ENCODE measurements at places on chromosomes 5 and 9.

DNA sequence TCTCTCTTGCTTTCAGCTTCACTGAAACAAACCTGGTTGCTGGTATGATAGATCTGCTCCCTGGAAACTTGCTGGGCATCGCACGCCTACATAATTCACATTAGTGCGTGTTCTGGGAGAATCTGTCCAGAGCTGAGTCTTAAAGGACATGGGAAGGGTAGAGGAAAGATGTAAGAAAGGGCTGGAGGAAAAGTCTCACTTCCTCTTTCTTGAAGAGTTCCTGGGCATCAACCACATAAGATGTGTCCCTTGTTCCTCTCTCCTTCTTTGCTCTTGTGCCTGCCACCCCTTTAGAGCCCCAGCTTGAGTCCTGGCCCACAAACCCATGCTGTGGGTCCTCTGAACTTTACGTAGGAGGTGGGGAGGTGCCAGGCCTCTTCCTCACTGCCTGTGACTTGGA, 205.3 kb upstream of the PANK3 start:
- DNase-seq = no peak

DNA sequence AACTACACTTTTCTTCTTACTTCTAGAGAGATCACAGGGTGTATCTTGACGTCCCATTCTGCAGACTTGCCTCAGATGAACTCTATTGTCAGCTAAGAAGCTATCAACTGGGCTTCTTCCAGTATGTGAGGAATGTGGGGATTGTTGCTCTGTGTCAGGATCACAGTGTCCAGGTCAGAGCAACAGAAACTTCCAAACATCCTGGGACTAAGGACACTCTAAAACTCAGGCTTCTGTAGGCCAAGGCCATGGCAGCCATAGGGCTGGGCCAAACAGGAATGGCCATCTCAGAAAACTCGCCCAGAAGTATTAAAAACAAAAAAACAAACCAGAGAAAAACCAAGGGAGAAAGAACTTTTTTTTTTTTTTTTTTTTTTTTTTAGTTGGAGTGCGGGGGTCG, 210.0 kb upstream of the CLINT1 start:
- DNase-seq = no peak

DNA sequence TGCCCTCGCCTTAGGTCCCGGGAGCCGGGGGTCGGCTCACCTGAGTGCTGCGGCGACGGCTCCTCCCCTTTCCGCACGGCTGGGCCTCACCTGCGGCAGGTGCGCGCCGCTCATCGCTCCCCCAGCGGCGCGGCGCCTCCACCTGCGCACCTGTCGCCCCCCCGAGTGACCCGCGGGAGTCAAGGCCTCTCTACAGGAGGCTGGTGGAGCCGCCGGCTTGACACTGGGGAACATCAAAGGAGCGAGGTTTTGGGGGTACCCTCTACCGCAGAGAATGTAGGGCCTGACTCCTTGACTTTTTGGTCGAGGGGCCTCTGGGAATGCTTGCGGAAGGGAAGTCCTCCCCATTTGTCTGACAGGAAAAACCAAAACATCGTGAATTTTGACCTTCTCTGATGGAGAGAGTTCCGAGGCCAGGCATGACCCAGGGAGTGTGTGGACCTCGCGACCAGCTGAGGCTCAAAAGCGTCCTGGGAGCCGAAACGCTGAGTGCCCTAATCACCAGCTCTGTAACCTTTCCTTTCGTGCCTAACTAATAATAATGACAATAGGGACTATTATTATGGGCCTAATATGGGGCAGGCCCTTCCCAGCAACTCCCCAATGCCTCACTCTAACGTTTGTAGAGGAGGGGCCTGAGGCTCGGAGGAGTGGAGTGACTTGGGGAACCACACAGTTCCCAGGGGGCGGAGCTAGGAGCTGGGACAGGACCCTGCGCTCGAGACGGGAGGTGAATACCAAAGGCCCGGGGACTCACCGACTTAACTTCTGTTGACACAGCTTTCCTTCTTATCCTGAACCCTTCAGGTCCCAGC, 714 bp upstream of the IER5L start:
- DNase-seq = no peak

- DNase-seq = no peak
These were observed 335.3 kb upstream of the TLE4 start for GRCh38 chr9:79236466-79236865.

DNA sequence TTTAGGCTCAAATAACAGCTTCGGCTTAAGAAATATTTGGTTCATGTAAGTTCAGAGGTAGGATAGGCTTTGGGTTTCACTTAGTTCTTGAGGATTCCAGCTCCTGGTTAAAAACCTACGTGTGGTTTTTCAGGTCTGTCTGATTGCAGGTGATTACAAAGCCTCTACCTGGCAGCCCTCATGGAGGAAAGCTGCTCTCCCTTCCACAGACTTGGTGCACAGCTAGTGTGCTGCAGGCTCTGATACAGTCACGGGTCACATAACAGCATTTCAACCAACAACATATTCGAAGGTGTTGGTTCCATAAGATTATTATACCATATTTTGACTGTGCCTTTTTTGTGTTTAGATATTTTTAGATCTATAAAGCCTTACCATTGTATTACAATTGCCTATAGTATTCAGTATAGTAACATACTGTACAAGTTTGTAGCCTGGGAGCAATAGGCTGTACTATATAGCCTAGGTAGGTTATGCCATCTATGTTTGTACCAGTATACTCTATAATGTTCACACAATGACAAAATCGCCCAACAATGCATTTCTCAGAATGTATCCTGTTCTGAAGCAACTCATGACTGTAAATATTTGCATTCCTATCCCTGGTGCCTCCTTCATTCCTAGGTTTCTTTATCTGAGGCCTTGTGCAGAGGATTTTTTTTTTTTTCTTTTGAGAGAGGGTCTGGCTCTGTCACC, 8.0 kb upstream of the DCP2 start:
- DNase-seq = no peak

GRCh38 chr5:6450319-6450833, 1.7 kb downstream of the UBE2QL1 start:
- no peak for DNase-seq

DNA sequence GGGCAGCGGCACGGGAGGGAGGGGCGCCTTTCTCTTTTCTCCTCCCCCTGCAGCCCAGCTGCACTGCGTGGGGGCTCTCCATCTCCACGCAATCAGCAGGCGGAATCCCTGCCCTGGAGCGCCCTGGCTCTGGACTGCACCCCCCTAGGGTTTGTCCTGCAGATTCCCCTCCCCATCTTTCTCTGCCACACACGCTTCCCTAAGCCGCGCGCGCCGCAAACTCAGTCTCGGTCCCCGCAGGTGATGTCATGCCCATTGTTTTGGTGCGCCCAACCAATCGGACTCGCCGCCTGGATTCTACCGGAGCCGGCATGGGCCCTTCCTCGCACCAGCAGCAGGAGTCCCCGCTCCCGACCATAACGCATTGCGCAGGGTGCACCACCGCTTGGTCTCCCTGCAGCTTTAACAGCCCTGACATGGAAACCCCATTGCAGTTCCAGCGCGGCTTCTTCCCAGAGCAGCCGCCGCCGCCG, at the start of gene KCNN2:
Gene KCNN2 (plus strand): TSS at position 347 of the 473 bp plus-strand sequence. CDS start 70 bp downstream, at position 417.
- DNase-seq = no peak

GRCh38 chr5:179393078-179393477, 47.8 kb upstream of the ADAMTS2 start:
- no peak for DNase-seq

DNA sequence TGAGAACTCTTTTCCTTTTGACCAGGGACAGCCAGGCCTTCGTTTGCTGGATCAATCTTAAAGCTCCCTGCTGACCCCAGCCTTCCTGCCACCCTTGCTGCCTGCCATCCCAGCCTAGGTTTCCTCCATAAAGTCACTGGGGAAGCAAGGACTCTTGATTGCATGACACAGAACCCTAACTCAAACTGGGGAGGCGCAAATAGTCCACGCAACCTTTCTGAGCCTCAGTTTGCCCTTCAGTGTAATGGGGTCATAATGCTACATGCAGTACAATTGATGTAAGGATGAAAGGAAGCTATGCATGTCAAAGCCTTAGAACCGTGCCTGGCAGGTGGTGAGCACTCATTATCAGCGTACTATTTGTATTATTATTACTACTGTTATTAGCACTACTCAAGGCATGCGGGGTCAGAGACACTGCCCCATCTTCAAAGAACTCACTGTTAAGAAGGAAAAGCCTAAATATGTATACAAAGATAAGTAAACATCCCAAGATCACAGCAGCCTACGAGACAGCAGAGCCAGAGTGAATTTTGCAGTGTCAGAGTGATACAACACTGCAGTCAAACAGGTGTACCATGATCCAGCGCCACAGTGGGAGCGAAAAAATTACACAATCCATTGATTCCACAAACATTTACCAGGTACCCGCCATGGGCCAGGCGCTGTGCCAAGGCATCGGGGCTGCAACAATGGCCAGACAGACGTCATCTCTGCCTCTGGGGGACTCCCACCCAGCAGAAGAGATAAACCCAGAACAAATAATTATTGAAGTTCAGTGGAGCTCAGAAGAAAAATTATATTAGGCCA, 16.9 kb upstream of the CPLX2 start:
- DNase-seq = no peak

DNA sequence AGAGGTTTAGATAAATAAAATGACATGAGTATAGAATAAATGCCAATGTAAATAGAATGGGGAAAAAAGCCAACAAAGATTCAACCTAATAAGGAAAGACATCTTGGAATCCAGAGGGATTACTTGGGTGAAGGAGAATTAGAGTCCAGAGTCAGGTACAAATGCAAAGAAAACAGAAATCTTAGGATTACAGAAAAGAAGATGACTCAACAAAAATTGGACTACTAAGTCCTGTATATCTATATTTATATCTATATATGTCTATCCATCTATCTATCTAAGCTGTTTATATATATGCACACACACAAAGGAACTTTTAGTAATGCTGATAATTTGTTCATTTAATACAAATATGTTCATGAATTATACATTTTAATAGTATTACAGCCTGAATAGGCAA, 27.6 kb downstream of the FAM174A start:
- no peak for DNase-seq

GRCh38 chr9:86978413-86978812, 31.1 kb upstream of the GAS1 start:
- no peak for DNase-seq

DNA sequence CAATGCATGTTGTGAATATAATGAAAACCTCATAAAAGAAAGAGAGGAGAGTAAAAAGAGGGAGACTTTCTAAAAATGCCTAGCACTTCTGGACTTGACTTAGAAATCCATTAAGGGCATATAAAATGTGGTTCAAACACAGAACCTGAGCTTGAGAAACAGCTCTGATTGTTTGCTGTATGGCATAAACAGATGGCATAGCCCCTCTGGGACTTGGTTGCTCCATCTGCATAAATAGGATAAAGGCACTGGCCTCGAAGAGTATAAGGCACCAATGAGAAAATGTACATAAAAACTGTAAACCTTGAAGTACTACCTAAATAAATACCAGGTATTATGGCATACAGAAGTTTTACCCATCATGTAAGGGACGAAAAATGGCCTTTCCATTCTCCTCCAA, 23.8 kb downstream of the MRPS27 start:
- no peak for DNase-seq

DNA sequence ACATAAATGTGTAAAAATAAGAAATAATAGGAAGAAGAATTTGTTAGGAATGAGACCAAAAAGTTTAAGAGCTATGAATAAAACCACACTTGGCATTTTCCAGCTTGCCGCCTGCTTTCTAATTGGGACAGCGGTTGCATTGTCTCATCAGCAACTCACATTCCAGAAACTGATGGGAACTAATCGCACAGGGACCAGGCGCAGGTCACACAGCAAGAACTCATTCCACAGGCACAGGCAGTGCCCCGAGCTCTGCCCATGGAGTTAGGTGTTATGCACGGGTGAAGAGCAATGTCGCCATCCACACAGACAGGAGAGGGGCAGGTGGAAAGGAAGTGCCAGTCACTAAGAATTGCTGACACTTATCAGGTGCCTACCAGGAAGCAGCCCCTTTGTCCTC, 279.9 kb downstream of the NSG2 start:
- DNase-seq = no peak

DNA sequence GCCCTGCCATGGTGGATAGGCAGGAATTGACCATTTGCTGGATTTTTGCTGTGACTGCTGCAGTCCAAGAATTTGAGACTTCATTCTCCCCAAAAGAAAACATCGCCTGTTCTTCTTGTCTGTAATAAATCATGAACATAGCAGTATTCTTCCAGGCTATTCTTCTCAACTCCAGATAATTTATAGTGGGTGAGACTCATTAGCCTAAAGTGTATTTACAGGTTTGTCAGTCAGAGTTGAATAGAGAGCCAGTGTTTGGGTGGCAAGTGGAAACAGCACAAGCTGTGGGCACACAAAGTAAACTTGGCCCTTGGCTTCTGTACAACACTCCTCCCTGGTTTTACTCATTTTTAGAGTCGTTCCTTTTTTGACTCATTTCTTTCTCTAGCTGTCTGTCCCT, 128.2 kb upstream of the VCAN start:
- no peak for DNase-seq

DNA sequence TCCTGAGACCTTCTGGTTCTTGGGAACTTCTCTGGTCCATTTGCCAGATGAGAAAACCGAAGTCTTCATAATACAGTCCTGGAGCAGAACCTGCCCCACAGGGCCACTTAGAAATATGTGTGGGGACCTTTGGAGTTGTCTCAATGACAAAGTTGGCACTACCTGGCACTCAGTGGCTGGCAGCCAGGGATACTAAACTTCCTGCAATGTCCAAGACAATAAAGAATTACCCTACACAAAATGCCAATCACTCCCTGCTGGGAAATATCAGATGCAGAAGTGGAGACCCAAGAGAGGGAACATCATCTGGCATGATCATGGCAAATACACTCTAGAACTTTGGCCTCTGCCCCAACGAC, 29.6 kb downstream of the ADRB2 start:
- DNase-seq = no peak

GRCh38 chr5:130546211-130546610, 618.8 kb downstream of the HINT1 start:
- no peak for DNase-seq

GRCh38 chr5:178529080-178529479, 61.1 kb downstream of the COL23A1 start:
- no peak for DNase-seq

DNA sequence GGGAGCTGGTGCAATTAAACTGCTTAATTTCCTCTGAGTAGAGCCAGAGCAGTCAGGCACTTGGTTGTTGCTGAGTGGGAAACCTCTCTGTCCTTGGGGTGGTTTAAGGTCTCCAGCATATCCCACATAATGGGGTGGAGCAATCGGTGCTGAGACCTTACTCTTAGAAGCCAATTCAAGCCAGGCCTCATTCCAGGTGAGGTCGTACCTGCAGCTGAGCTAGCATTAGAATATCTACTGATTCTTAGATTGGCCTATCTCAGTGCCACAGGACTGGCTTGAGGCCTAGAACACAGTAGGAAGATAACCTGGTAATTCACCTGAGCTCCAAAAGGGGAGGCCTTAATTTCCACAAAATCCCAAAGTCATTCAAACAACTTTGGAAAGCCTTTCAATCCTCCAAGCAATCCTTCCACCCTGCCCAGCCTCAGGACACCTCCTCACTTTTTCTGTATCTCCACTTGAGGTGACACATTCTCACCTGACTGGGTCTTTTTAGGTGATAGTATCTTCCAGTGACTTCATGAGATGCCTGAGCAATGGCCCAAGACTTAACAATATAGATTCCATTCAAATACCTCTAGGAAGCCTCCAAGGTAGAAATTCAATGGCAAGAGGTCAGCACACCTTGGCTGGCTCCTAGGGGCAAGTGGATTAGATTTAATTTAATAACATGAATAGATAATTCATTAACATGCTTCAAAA, 91.0 kb downstream of the FEM1C start:
- no peak for DNase-seq

- DNase-seq = no peak
These were observed 45.6 kb upstream of the STXBP1 start for GRCh38 chr9:127566351-127567001.

- DNase-seq = no peak
These were observed 27.2 kb downstream of the TMOD1 start for GRCh38 chr9:97528529-97529230.
